Left cardiac atrium (tissue), 4 donors: ENCODE measurements at places on chromosomes 11 and 22. TPM values are rescaled to one million over a fixed set of nuclear protein-coding genes. Genes with fewer than 3 reads are reported as not detected.

C11orf42 gene
- not detected for total RNA-seq

MMP12 gene
- total RNA-seq, result not detected

BRSK2 gene
- 1.3 TPM for total RNA-seq

MICALL1 gene
- 14.3 TPM for total RNA-seq

DNA sequence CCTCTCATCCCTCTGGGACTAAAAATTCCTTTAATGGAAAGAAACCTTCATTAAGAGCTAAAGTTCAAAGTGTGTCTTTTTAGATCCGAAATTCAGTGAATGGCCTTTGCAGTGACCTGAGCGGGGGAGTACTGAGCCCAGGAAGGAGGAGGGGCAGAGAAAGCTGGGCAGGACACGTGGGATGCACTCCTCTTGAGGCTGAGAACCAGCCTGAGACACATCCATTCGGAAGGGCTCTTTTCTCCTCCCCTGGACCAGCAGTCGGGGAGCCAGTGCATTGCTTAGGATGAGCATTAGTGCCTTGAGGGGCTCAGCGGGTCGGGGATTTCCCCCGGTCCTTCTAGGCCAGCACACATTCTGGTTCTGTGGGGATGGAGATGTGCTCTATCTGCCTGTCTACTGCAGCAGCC, 258.9 kb upstream of the B3GAT1 start:
- DNase-seq, result no peak

GRCh38 chr11:19435306-19435989, 194.7 kb upstream of the E2F8 start:
- DNase-seq, result no peak

DNA sequence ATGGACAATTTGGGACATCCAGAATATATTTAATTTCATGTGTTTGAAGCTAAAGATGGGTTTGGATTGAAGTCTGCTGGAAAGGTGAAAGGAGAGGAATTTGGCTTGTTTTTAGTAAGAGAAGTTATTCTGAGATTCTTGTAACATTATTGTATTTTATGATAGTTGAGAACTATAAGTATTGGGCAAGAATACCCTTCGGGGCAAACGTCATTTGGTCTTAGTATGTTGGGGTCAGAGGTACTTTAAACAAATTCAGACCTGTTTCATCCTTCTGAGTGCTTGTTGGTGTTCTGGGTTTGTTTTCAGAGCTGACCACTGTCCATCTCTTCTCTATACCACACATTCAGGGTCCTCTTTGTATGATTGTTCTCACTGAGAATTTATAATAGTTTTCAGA, 19.5 kb downstream of the PANX1 start:
- DNase-seq, result no peak

GRCh38 chr22:25327018-25327755, 107.7 kb downstream of the CRYBB2 start:
- no peak for DNase-seq

DNA sequence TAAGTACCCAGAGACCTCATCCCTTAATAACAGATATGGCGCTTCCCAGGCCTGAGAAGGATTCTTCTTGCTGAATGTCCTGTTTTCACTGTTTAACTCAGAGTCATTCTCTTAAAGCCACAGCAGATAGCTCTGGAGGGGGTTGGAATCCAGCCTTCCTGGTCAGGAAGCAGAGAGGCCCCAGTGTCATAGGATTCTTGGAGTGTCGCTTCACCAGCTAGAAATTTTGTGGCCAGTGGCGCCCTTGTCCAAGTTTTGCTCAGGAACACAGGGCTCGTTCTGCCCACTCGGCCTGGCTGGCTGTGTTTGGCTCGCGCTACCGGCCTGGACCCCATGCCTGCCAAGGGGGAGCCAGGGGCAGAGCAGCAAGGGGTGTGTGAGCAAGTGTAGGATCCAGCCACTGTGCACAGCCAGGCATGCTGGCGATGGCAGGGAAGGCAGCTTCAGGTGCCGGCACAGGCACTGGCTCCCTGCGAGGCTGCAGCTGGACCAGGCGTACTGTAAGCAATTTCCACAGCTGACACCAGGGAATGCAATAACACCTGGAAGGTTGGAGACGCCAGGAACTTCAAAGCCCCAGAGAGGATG, 214.8 kb upstream of the SESN3 start:
- DNase-seq, result no peak
